Activated CD4-positive, CD25-positive, alpha-beta regulatory T cell treated with anti-CD3 and anti-CD28 coated beads, Interleukin-2, amount 50 U/mL, for 72 hours (primary cell): ENCODE measurements at places on chromosomes 6 and 20.

DNA sequence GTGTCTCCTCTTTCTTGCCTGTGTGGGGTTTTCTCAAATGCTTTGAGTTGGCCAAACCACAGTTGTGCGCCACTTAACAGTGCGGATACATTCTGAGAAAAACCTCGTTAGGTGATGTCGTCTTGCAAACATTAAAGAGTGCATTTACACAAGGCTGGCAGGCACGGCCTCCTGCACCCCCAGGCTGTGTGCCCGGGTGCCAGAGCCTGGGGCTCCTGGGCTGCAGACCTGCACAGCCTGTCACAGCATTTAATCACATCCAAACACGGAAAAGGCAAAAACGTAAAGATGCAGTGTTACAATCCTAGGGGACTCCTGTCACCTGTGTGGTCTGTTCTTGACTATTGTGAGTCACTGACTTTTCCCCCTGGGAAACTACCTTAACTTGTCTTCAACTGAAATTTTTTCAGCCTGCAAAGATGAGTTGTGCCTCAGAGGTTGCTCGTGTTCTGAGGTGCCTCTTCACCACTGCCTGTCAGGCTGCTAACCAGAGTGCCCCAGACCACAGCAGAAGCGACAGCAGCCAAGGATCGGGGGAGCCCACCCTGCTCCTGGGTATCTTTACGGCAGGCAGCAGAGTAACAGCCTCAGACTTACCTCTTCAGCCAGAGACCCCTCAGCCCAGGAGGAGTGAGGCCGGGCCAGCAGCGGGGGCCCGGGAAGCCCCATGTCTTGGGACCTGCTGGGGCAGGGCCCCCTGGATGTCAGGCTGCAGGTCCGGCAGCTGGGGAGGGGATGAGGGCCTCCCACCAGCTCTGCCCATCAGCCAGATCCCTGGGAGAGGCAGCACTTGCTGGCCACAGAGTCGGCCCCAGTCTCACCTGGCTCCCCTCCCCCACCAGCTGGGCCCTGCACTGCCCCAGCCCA lies 683 bp upstream of the C20orf204 start:
- peak; percentile 42 for DNase-seq

DNA sequence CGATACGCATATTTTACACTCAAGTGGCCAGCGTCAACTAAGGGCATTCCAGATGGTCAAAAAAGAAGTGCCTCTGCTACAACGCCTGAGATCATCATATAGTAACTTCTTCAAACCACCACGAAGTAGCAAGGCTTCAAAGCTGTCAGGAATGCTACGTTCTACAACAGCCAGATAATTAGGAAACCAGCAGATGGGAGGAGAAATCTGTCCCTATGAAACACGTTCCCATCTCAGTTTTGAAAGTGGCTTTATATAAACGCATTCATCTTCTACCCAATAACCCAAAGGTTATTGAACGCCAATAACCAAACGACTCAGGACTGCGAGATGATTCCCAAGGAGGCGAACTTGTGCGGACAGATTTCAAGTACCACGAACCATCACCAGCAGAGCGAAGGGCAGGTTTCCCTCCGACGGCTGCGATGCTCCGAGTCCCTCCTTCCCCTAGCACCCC lies 1.2 kb downstream of the ABHD12 start:
- no peak for DNase-seq

DNA sequence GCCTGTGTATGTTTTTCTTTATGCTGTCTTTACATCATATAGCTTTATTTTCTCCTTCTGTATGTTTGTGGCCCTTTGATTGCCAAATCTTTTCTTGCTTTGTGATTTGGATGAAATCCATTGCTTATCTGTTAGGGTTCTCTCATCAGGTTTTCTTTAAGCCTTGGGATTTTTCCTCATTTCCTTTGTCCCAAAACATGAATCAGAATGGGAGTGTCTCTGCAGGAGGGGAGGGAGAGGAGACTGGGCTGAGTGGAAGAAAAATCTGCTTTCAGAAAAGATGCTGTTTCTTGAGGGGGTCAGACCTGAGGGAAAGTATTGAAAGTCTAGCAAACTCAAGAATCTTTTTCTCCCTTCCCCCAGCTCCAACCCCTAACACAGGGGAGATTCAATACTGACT lies 758.0 kb upstream of the MMS22L start:
- DNase-seq: no peak

DNA sequence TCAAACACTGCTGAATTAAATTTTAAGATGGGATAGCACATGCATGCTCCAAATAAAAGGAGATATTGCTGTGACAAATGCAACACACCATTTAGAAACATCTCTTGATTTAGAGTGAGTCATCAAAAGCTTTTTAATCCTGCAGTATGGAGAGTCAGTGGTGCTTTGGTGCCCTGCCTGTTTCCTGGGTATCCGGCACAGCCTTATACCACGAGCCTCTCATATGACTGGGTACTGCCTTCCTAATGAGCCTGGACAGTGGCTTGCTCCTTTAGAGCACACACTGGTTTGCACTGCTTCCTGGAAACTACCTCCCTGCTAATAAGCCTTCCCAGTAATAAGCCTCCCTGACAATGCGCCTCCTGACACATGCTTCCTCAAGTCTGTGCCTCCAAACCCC lies 65.3 kb upstream of the KCNK16 start:
- no peak for DNase-seq

GRCh38 chr20:35176132-35176531 lies 4.3 kb downstream of the PROCR start:
- DNase-seq: no peak

- DNase-seq: peak; percentile 56
These were observed 16.1 kb upstream of the ZNF217 start for GRCh38 chr20:53609491-53610445.

DNA sequence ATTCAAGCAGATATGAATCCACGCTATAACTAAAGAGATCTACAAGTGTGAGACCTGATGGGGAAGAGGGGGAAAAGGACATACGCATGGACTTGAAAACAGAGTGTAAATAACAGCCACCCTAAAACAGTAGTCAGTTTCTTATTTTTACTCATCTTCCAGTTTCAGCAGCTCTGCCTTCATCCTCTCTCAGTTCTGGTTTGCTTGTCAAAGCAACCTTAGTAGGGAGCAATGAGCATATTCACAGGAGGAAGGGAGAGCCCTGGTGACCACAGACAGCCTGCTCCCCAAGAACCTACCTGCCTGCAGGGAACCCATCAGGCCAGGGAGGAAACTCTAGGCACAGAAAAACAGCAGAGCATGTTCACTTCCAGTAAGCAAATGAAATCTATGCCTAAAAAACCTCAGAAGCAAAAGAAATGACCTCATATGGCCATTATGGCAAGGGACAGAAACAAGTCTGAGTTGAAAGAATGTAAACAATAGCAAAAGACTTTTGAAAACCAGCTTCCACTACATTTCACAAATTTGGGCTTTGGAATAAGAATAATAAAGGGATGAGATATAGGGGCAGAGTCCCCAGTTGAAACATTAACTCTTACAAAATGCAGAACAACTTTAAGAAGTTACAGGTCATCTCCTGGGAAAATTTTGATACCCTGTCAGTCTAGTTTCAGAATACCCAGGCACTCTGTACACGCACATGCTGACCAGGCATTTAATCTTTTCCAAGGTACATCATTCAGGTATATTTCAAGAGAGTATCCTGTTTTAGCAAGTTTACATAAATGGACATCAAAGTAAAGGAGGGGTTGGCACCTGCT lies 120.8 kb upstream of the BCLAF1 start:
- no peak for DNase-seq

DNA sequence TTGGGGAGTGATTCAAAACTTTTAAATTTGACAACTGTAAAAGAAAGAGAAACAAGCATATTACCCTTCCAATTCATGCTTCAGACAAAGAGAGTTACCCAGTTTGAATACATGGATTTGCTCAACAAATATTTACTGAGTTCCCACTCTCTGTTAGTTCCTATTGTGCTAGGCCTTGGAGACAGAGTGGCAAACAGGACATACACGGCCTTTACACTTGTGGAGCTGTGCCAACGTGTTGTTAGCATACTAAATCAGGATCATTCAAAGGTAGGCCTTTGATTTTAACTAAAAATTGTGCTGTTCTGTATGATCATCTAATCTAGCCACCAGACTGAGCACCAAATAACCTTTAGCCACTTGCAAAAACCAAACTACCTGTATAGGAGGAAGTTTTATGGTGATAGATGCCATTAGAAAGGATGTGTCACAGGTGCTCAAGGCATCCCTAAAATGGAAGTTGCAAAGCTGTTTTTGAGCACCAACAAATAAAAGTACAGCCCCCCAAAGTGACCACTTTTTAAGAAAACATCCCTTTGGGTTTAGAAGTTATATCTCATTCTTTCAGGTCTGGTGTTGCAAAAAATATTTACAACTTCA lies 84.5 kb downstream of the CHD6 start:
- DNase-seq: no peak

DNA sequence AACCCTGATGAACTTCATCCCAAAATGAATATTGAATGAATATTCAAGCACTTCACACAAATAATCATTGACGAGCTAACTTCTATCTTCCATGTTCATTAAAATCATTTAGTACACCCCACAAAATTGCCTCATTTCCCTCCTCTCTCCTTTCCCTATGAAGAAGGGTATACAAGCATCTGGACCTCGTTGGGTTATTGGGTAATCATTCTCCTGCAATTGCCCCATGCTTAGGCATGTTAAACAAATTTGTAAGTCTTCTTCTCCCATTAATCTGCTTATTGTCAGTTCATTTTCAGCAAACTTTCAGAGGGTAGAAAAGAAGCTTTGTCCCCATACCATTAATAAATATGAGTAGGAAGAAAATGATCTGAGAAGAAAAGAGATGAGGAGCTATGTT lies 27.6 kb downstream of the PRKN start:
- no peak for DNase-seq

DNA sequence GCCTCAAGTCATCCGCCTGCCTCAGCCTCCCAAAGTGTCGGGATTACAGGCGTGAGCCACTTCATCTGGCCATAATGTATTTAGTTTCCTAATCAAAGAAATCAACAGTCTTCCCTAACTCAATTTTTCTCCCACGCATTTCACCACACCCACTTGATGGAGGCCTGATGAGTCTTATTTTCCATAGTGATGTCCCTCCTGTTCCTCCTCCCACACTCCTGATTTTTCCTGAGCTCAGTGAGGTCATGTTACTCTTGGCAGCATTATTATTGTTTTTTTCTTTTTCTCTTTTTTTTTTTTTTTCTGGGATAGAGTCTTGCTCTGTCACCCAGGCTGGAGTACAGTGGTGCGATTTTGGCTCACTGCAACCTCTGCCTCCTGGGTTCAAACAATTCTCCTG lies 8.9 kb downstream of the ABRACL start:
- DNase-seq: no peak

GRCh38 chr20:45938727-45939438 lies 4.4 kb downstream of the PCIF1 start:
- DNase-seq: no peak

GRCh38 chr6:31541059-31541657 lies 645 bp downstream of the DDX39B start:
- peak; percentile 69 for DNase-seq

GRCh38 chr6:108763931-108764579 lies 84.2 kb upstream of the ARMC2 start:
- DNase-seq: no peak

GRCh38 chr20:57570920-57571319 lies 10.0 kb downstream of the PCK1 start:
- no peak for DNase-seq

GRCh38 chr6:157239671-157240058 lies 83.7 kb downstream of the TMEM242 start:
- DNase-seq: no peak

- DNase-seq: no peak
These were observed 26.5 kb upstream of the HEY2 start for GRCh38 chr6:125722886-125723285.

- no peak for DNase-seq
These were observed 912.2 kb upstream of the ADGRB3 start for GRCh38 chr6:67722861-67723261.

DNA sequence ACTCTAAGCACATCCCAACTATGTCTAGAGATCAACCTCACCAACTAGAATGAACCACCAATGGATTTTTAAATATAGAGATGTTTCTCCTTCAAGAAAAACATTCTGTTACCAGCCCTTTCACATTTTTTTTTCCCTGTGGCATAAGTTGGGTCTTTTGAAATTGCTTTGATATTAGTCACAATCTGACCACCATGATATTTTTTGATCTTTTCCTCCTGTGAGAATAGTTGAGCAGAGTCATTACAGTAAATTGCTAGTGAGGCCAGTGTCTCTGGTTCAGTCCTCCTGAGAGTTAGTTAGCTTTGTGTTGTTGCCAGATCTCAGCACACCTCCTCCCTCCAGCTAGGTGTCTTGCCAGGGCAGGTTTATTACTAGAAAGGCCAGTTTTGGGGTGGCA lies 79.7 kb upstream of the MYLIP start:
- DNase-seq: no peak

GRCh38 chr6:168218785-168219566 lies 100.6 kb downstream of the DACT2 start:
- no peak for DNase-seq

DNA sequence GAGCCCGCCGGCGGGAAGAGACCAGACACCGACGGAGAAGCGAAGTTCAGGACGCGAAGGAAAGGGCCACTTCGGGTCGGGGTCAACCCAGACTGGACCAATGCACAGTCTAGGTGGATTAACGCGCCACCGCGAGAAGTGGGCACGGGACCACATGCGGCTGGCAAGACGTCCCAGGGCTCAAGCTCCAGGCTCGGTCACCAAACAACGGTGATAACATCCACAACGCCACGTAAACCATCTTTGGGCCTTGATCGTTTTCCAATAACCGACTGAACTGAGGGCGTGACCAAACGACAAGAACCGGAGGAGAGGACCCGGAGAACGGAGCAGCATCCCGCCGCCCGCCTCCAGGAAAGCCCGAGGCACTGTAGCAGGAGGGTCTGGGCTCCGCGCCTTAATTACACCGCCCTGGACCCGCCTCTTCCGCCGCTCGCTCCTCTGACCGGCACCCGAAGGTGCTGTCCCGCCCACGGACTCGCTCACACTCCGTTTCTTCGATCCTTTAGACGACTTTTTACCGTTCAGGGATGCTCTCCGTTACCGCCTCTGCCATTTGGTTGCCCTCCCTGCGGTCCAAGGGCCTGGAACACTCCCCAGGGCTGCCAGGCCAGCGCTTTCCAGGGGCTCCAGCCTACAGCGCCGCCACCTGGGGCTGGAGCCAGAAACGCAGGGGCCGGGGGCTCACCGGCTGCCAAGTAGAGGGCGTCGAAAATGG lies 44.1 kb downstream of the DPPA5 start:
- DNase-seq: peak; percentile 71

DNA sequence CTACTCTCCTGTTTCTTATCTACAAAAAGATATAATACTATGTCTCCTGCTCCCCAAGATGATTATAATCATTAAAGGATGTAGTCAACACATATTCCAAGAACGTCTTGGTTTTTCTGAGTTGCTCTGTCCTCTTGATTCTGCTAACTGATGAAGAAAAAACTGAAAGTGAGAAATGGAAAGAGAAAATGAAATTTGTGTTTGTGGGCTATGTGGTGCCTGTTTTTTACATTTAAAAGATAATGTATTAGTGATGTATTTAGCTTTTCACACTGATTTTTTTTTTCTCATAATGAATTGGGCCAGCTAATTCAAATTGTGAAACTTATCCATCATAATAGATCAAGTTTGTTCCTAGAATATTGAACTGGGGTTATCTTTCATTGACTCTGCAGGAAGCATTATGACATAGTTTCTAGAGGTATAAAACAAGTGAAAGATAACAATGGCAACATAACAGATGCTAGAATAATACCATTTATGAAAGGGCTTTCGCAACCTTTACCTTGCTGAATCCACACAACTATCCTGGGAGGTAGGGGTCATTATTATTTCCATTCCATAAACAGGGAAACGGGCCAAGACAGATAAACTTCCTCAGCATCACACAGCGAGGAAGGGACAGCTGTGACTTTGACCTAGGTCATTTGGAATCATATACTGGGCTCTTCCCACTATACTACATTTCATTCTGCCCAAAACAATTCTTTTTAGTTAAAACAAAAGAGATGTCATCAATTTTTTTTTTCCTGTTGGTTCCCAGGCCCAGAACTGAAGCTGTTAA lies 336.7 kb downstream of the GJA1 start:
- no peak for DNase-seq
